ENCODE measurements at places on chromosomes 13 and 19.
A peak's percentile ranks its signal among the peaks of the same experiment; 100 is the strongest.

DNA sequence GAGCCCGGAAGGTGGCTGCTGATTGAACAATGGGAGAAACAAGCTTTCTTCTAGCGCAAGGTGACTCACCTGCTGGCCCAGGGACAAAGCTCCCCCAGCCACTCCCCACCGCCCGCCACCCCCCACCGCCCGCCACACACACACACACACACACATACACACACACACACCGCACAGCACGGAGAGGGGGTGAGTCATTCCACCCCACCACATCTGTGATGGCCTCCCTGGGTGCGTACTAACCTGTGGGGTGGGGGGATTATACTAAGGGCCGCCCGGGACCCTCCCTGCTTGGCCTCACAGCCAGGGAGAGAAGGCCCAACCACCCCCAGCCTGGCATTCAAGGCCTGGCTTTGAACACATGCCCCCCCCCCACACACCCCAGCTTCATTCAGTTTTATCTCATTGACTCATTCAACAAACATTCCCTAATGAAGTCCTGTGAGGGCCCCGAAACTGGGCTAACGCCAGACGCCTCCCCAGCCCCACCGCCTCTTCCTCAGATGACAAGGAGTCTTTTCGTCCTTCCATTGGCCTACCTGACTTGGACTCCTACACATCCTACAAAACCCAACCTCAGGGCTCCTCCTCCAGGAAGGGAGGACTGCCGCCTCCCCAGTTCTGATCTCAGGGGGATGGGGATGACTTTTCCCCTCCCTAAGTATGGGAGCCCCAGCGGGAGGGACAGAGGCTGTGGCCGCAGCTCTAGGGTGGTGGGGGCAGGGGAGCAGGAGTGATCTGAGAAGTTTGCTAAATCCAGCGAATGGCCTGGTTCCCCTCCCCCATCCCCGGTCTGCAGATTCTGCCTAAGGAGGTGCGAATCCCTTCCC is 5.8 kb upstream of the ONECUT3 start:
- DNase-seq, result no peak

DNA sequence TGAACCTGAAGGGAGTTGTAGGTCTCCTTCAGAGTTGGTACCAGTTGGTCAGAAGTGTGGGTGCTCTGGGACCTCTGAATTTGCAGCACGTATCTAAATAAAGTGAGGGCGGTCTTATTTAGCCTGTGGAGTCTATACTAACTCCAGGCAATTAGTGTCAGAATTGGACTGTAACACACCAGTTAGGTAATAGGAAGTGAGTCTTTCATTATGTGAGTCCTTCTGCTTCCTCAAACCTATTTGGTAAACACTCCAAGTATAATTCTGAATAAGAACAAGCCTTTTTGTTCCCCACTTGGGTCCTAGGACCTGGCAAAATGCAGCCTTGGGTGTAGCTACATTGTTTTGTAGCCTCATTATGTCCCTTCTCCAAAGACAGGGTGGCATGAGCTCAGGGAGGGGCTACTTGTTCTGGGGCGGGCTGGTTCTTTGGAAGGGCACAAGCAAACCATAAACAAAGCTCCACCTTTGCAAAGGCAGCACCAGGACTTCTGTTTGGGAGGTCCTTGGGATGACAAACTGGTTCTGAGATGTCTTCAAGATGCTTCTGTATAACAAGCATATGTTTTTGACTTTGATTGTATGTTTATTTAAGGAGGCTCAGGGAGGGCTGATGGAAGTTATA is 418.0 kb downstream of the ZNF536 start:
- no peak for DNase-seq

GRCh38 chr19:35545001-35545854 is at the start of gene TMEM147:
Gene TMEM147 (plus strand): TSS chr19:35545626. CDS start chr19:35545740, 114 bp downstream.
- peak; percentile 44 for DNase-seq

DNA sequence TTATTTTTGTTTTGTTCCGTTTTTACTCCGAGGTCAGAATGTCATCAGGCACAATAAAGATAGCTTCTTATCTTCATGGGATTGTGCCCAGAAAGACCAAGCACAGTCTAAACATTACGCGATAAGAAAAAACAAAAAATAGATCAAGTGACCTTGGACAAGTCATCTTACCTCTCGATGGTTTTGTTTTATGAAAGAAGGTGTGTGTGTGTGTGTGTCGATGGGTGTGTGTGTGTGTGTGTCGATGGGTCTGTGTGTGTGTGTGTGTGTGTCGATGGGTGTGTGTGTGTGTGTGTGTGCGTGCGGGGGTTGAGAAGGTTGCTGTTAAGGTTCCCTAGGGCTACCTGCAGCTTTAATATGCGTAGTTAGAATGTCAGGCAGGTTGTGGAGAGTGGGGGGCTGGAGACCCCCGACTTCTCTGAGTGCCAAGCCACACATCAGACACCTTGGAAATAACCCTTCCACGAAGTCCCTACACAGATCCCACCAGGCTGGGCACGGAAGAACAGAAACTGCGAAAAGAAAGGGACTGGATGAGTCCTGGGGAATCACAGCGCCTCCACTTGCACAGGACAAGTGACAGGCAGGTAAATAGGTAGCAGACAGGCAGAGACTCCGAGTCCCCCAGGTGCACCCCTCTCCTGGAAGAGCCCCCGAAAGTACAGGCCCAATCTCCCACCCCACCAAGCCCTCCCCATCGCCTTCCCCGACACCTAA is 458 bp upstream of the ATP8A2 start:
- no peak for DNase-seq

DNA sequence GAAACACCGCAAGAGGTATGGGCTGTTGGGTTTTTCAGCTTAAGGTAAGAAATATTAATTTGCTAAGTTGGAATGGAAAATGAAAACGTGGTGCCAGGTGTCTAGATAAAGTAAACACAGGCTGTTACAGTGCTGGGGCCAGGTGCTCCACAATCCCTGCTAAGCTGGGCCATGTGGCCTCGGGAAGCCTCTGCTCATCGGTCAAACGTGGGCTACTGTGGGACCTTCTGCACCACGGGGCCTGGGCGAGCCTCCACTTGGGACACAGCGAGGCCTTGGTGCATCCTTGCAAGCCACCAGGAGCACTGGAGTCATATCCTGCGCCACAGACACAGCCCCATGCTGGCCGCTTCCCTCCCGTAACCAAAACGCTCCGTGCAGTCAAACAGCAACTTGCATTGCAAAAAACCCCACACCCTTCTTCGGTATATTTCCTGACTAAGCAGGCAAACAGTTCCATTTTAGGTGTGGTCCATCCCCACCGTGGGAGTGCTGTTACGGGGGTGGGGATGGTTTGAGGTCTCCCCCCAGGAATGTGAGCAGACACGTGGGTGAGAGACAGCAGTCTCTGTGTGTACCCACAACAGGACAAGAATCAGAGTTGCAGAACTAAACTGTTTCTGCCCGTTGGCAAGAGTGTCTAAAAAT is 96.3 kb upstream of the SOX1 start:
- no peak for DNase-seq

GRCh38 chr13:112952759-112953551 is 16.1 kb upstream of the MCF2L start:
- no peak for DNase-seq

- DNase-seq, result no peak
Observed at GRCh38 chr13:86946734-86947133, 724.4 kb upstream of the SLITRK5 start.

- no peak for DNase-seq
Observed at GRCh38 chr13:97478247-97478646, 44.3 kb downstream of the RAP2A start.

- DNase-seq, result no peak
Observed at GRCh38 chr13:107329991-107330390, 762.1 kb upstream of the ARGLU1 start.

GRCh38 chr19:30691819-30692166 is 319.6 kb downstream of the ZNF536 start:
- DNase-seq, result no peak

DNA sequence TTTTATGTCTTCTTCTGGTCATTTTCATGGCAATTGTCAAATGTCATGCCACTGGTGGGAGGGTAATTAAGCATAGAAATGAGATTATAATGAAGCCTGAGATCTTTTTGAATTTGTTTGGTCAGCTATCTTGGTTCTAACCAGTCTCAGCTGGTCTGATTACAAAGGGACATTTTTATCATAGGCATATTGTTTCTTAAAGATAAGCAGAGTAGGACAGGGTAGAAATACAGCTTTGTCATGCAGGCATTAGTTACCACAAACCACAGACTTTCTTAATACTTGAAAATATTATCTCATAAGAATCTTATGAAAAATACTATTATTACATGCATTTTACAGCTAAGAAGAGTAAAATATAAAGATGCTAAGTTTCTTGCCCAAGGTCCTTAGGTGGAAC is 1761.5 kb downstream of the PCDH9 start:
- DNase-seq, result no peak

DNA sequence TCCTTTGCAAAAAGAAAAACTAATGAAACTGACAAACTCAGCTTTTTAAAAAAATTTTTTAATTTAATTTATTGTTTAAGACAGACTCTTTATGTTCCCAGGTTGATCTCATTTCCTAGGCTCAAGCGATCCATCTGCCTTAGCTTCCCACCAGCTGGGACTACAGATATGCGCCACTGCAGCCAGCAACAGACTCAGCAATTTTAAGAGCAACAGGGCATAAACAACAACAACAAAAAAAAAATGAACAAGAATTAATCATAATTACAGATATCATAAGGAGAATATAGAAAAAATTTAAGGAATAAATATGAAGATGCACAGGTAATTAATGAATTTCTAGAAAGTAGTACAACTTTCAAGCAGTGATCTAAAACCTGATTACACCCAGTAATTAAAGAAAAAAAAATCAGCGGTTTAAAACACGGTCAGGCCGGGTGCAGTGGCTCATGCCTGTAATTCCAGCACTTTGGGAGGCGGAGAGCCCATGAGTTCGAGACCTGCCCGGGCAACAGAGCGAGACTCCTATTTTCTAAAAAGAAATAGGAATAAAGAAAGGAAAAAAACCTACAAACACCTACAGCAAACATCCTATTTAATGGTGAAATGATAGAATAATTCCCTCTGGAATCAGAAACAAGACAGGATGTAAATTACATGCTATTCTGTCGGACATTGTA is 1.4 kb downstream of the ZNF699 start:
- DNase-seq, result no peak

GRCh38 chr13:45141369-45141768 is 21.1 kb downstream of the GTF2F2 start:
- no peak for DNase-seq

DNA sequence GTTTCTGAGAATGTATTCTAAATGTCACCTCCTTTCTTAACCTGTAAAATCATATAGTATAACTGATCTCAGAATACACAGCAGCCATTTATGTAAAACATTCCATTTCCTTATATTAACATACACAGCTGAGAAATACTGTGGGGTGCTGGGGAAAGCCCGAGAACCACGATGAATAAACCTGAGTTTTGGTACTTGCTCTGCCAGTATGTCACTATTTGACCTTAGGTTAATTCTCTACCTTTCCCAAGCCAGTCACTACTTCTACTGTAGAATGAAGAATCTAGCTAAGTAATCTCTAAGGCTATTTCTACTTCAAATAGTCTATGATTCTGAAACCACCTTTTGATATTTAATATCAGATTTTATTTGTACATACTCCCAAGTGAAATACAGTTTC is 173.7 kb downstream of the TBC1D4 start:
- DNase-seq, result no peak

GRCh38 chr19:36001605-36002004 is 6.6 kb downstream of the SDHAF1 start:
- DNase-seq, result no peak
